ENCODE measurements at places on chromosomes 5 and 9.
A peak's percentile ranks its signal among the peaks of the same experiment; 100 is the strongest.

DNA sequence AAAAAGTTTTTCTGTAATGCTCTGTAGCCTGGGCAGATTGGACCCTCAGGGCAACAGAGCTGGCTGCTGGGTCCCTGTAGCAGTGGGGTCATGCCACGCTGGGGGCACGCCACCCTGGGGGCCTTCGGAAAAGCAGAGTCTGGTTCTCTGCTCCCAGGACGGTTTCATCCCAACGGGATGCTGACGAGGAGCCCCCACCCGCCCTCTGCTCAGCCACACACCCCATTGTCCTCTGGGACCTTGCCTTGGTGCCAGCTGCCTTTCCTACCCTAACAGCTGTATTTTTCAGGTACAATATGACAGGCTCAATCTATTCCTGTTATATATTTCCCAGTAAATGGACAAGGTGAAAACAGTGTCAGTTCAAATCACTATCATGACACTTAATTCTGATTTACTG is 29.0 kb upstream of the MVB12B start:
- no peak for DNase-seq

DNA sequence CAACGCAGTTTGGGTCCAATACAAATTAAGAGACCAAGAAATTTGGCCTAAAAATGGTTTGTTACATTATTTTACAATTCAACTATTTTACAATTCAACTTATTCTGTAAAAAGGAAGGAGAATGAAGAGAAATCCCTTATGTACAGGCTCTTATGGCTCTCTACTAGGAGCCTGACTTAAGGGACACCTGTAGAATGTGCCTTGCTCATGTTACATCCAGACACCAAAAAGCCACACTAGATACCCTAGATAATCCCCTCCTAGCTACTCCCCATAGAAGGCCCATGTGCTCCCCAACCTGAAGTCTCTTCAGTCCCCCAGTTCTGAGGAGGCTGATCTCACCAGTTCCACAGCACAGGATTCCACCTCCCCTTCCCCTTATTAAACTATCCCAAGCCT is 14.1 kb upstream of the NNT start:
- no peak for DNase-seq

- DNase-seq = no peak
Measured at GRCh38 chr9:131899296-131900228, 159.7 kb upstream of the RAPGEF1 start.

DNA sequence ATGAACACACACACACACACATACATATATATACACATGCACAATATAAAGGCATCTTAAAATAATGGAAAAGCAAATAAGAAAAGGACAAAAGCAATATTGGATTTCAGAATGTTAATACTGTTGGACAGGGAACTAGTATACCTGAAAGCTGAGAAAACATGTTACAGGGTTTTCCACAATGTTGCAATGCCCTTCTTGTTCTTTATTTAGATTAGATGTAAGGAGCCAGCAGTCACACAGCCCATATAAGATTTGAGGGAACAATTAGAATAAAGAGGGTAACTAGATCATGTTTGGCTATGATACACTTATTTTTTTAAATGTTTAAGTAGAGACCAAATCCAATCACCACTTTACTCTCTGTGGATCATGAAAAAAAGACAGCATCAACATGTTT is 61.7 kb downstream of the SH3TC2 start:
- DNase-seq = no peak

GRCh38 chr9:68876681-68877080 is 137.2 kb downstream of the PRKACG start:
- no peak for DNase-seq

DNA sequence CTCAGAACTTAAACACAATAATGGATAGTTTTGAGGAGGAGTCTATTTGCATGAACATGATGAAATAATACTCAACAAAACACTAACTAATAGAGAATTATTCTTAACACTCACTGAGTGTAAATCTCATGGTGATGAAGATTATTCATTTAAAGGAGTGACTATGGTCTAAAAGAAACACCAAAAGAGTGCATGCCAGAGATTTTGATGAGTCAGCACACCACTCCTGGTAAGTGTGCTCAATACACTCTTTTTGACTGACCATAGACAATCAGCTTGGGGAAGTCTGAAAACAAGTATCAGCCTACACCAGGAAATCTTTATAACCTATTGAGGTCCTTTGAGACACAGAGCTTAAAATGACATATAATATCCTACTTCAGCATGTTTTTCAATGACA is 6.8 kb upstream of the FST start:
- DNase-seq = no peak

GRCh38 chr5:98770209-98770910 is 3.1 kb upstream of the RGMB start:
- peak; percentile 39 for DNase-seq

GRCh38 chr5:179886190-179886911 is 21.3 kb downstream of the TBC1D9B start:
- DNase-seq = no peak

- no peak for DNase-seq
Measured at GRCh38 chr5:78610163-78610583, 38.4 kb downstream of the LHFPL2 start.

GRCh38 chr5:22852807-22853660 is at the start of gene CDH12:
CDH12 (minus strand) TSS chr5:22853344.
- DNase-seq = peak; percentile 25

DNA sequence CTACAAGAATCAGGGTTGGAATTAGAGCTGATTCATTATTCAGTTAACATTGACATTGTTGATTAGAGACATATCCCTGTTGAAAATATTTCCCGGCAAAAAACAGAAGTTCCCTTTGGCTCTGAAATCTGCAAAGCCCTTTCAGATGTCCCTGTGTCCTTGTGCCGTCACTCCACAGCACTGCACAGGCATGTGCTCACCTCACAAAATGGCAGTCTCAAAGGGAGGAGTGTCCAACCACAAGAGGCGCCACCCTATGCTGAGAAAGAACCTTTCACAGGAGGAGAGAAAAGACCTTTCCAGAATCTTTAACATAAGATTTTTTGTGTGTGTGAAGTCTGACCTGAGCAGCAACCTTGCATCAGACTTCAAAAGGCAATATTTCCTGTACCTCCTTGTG is 112.8 kb upstream of the PRSS3 start:
- DNase-seq = no peak

GRCh38 chr5:18010053-18010452 is 375.8 kb downstream of the TAF11L14 start:
- peak; percentile 11 for DNase-seq

- DNase-seq = no peak
Measured at GRCh38 chr5:31561946-31562345, 29.8 kb downstream of the C5orf22 start.

- no peak for DNase-seq
Measured at GRCh38 chr5:31918739-31919138, 255.4 kb downstream of the GOLPH3 start.

DNA sequence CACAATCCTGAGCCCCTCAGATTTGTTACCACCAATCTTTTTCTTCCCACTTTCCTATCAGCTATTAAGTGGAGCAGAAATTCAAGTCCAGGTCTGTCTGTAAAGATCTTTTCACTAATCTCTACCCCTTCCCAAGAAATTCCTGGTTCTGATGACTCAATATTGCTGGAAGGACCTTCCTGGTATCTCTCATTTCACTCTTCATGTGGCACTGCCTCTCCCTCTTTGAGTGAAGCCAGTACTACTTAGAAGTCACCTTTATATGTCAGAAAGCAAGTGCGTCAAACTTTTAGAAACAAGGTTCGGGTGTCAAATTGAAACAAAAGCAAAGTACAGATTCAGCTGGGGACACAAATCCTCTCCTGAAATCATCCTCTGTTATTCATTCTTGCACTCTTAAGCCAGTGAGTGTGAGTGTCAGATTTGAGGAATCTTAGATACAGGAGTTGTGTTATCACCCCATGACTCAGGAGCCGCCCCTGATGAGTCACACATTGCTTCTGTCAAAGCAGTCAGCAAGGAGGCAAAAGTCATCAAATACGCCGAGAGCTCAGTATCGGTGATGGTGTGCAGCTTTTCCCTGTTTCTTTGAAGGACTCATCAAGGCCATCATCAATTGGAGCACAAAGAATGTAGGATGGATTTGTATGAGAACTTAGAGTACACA is 313.0 kb downstream of the CETN3 start:
- peak; percentile 3 for DNase-seq

- no peak for DNase-seq
Measured at GRCh38 chr5:16596581-16596940, 20.2 kb downstream of the RETREG1 start.

DNA sequence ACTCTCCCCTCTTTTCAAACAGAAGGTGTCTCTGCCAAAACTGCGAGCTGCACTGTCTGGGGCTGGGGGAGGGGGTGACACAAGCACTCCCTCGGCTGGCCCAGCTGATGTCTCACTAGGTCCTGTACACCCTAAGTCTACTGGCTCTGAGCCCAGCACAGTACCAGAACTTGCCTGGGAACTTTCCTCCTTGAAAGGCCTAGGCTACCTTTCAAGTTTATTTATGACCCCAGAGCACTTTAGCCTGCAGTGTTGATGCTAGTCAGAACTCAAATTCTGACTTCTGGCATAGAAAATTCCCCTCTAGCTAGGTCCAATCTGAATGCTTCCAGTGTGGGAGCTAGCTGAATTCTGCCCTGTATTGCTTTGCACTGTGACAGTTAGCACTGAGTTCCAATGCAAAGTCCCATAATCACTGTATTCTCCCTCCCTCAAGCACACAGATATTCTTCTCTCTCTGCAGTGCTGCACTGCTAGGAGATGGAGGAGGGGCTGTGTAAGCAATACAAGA is 10.5 kb downstream of the LURAP1L start:
- no peak for DNase-seq

GRCh38 chr5:28850320-28850921 is 1812.0 kb upstream of the CDH9 start:
- peak; percentile 23 for DNase-seq

DNA sequence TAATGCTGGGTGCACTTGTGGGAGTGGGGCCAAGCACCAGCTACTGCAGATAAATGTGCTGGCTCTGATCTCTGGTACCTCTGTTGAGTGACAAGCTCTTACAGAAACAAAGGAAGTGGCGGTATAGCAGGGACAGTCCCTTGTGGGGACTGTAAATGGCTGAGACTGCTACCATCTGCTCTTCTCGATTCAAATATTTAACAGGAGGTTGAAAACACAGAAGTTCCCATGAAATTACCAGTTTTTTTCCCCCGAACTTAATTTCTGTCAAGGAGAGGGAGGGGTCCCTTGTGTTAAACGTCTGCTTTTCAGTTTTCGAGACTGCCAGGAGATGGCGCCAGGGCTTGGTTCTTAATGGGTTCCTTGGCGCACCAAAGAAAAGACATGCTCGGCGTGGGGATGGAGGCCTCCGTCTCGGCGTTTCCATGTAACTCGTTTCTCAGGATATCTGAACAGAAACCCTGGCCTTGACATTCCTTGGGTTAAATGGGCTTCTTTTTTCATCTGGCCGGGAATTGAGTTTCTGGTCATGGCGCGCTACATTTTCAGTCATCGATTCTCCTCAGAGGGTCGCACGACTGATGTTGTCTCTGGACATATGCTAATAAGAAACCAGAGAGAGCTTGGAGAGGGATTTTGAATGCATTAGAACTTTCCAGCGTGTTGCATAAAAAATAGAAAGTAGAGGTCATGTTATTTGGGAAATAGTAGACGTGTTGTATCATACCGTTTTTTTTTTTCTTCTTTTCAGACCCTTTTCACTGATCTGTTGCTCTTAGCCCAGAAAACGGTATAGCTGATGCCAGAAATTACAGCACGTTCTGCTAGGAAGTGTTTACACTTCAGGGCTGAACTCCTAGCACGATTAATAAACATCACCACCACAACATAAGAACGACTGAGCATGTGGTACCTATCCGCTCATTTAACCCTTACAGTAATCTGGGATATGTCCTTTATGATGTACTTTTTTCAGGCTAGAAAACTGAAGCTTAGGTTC is 64.0 kb downstream of the CARTPT start:
- peak; percentile 67 for DNase-seq

- peak; percentile 73 for DNase-seq
Measured at GRCh38 chr9:132878695-132879456, at the start of gene SPACA9. SPACA9 (plus strand) TSS chr9:132878898; CDS start chr9:132883948, 5,050 bp downstream.

DNA sequence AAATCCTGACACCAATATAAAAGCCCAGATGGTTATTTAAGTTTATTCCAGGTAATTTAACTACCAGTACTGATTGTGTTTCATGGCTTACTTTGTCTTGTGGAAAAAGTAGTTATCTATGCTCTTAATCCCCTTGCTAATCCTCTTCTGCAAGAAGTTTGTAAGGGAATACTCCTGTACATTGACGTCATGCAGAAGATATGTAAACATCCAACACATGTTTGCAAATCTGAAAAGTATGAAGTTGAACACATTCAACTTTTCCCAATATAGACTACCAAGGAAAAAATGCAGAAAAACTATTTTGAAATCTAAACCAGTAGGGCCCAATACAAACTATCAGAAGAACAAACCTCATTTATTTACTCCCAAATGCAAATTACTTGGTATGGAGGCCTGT is 56.3 kb upstream of the ELL2 start:
- DNase-seq = no peak

DNA sequence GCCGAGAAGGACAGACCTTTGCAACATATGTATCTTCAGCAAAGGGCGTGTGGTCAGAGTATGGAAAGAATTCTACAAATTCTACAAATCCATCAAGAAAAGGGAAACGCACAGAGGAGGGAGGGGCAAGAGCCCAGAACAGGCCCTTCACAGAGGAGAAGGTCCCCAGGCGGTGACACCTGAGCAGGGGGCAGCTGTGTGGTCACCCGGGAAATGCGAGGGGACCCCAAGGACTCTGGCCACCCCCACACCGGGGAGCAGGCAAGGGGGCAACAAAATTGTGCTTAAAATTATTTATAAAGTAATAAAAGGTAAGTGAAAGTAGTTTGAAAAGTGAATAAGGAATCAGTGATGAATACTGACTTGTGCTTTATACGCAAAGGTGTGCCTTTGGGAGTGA is 17.6 kb downstream of the NACC2 start:
- DNase-seq = no peak

DNA sequence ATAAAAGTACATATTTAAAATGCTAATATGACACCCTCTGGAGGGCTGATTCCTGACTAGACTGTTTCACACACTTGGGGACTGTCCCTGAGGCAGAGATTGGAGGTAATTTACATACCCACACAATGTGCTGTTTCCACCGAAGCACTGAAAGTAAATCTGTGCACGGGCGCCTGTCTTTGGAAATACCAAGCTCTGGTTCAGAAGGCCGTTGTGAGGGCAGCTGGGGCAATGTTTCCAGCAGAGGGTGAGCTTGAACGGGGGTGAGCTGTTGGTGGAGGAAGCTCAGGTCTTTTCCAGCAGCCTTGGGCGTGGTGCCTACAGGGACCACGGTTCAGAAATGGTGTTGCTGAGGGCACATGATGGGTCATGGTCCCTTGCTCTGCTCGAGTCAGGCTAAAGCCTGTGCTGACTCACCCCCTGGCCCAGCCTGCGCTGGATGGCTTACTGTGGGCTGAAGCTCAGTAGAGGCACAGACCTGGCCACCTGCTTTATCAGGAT is 25.8 kb upstream of the HMCN2 start:
- DNase-seq = no peak

GRCh38 chr5:6827526-6828219 is 114.4 kb downstream of the TENT4A start:
- DNase-seq = no peak

All from NB4 (cell line).